LoVo (cell line): ENCODE measurements at places on chromosomes 3 and 15.

DNA sequence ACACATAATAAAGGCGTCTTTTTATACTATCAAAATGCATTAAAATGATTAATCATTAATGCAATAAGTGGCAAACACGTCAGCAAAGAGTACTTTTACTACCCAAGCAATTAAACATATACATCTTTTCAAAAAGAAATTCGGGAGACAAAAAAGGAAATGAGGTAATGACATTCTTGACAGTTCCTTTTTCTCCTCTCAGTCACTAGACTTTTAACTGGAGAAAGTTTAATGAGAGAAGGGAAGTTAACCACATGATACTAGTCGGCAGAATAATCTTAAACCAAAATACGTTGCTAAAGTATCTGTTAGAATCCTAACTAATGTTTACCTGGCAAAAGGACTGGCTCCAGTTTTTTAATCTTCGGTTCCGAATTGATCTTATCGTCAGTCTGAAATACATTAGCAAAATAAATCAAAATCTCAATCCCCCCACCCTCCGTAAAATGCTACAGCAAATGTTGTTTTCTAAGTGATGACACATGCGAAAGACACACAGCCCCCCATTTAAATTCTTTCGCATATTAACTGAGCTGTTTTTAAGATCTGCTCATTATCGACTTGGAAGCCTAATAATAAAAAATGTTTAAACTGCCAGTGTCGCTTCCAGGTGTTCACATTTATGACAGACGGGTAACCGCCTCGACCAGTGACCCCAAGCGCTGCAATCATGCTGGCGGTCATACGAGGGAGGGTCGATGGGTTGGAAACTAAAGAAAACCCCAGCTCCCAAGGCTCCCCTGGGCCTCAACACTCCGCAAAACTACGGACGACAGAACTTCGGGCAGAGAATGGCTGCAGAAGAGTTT lies 778 bp downstream of the MTMR10 start:
- peak; percentile 15 for DNase-seq

- no peak for DNase-seq
These were observed 70.1 kb downstream of the GPR160 start for GRCh38 chr3:170107941-170108340.

GRCh38 chr3:13891492-13892073 lies 11.7 kb upstream of the WNT7A start:
- peak; percentile 17 for DNase-seq

GRCh38 chr3:113454630-113455029 lies 13.3 kb upstream of the CFAP44 start:
- no peak for DNase-seq

DNA sequence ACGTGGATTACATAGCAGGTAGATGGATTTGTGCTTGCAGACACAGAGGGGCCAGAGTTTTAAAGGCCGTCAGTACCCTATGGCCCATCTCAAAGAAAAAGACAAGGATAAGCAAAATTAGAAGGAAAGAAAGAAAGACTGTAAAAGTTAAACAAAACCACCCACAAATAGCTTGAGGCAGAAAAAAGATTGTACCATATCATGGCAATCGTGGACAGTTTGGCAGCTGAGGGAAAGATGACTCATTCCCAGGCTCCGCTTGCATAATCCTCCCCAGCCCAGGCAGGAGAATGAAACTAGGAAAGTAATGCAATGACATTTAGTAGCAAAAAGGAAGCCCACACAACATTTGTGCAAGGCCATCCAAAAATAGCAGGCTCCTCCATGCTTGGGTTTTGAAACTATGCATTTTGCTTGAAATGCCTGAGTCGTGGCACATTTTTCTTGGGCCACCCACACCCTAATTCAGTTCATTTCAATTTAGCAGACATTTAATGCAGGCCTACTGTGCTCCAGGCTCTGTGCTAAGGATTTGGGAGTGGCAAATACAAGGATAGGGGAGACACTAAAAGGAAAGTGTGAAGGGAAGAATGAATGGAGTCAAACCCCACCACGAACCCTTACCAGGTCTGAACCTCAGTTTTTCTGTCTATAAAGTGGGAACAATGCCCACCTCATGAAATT lies 40.9 kb upstream of the SMAD3 start:
- peak; percentile 88 for DNase-seq

- peak; percentile 23 for DNase-seq
These were observed 69.0 kb downstream of the TIGIT start for GRCh38 chr3:114362815-114363214.

DNA sequence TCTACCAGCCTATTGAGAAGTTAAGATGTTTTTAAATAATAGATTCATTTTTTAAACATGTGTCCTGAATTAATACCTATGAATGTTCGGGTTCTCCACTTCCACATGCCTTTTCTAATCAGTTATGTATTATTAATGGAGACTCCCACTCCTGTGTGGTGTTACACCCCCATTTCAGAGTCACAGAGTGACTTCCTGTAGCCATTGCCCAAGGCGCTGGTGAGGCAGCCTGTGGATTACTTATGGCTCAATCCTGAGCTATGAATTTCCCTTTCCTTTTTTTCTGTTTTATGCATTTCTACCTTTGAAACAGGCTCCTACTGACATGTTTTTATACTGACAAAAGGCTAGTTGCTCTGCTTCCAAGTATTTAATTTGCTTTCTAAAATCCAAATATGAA lies 162.3 kb downstream of the GABRG3 start:
- DNase-seq: no peak

- peak; percentile 67 for DNase-seq
These were observed 748 bp downstream of the CCNL1 start for GRCh38 chr3:157159037-157159761.

GRCh38 chr15:36529296-36530011 lies 50.0 kb upstream of the CDIN1 start:
- no peak for DNase-seq

GRCh38 chr3:107757140-107757539 lies 234.4 kb downstream of the BBX start:
- no peak for DNase-seq

DNA sequence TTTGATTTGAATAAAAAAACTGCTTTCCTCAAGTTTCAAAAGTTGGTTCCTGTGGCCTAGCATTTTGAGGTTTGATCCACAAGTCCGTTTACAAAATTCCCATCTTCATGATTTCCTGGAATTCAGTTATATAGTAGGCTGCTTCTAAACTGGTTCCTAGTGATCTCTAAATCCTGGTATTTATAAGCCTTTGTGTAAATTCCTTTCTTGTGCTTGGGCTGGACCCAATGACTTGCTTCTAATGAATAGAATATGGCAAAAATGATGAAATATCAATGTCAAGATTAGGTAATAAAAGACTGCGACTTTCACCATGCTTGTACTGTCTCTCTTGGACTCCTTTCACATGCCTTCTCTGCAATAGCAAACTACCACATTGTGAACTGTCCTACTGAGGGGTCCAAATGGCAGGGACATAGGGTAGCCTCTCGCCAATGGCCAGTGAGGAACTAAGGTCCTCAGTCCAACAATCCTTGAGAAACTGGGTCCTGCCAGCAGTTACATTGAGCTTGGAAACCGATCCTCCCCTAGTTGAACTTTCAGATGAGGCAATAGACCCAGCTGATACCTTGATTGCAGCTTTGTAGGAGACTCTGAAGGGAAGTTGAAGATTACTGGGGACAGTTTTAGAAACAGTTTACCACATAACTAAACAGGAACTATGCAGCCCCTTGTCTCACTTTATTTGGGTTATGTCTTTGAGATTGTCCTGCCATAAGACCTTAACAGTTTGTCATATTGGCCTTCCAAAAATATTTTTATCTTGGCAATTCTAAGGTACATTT lies 303.9 kb upstream of the TBC1D5 start:
- DNase-seq: no peak

DNA sequence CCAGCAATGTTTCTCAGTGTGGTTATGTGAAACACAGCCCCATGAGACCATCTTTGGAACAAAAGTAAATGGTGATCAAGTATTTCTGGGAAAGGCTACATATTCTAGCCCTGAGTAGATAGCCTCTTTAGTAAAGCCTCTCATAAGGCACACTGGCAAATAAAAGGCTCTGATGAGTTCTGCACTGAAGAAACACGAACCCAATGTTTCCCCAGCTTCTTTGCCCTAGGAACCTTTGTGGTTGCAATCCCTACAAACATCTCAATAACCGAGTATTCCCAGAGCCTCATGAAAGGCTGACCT lies 41.8 kb downstream of the RAB6B start:
- DNase-seq: no peak

DNA sequence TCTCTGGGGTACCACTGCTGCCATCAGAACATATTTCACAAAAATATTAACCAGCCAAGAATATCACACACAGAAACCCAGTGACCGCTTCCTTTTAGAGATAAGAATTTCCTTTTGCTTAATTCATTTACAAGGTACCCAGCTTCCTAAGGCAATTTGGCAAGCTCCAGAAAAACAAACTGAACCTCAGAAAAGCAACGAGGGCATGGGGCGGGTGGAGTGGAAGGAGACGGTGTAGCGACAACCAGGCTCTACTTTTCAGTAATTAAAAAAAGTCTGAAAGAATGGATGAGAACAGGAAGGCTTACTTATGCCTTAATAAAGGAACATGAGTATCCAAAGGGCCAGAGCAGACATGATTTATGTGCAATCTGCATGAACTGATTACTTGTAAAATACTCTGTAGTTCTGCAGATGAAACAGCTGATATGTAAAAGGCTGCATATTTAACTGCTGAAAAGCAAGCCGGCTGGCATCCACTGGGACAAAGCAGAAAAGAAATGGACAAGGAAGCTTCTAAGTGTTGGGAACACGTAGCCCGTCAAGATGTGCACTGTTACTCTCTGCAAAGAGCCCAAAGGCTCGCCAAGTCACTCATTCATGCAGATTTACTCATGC lies 18.6 kb downstream of the RFTN1 start:
- no peak for DNase-seq

DNA sequence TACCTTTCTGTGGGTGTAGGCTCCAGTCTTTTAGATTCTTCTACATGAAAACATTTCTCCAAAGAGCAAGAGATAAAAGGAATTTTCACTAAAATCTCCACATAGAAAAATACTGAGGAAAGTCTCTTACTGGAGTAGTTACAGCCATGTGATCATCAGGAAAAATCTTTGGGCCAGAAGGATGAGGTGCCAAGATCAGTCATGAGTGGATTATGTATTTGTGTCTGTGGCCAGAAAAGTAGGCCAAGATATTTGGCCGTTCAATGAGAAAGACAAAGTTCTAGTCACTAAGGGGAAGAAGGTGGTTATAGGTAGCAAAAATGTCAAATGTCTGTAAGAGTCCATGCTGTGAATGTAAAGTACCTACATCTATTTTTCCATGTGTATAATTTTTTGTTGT lies 339.3 kb downstream of the NSUN3 start:
- DNase-seq: no peak

GRCh38 chr3:136437043-136437442 lies 186.9 kb downstream of the PCCB start:
- no peak for DNase-seq

DNA sequence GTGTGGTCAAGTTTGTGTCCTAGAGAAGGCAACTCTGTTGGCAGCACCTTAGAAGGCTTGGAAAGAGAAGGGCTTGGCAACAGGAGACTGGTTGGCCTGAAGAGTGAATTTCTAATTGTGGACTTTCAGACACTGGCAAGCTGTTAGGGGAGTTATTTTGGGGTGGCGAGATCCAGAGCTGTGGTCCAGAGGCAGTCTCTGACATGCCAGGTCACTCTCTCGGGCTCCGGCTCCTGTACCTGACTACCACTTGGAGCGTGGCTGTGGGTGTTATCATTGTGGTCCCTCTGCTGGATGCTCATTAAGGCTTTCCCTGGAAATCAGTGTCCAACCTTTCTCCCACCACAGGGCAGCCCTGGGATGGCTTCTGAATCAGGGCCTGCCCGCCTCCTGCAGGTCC lies 209.0 kb downstream of the SLCO3A1 start:
- no peak for DNase-seq

- DNase-seq: no peak
These were observed 43.1 kb downstream of the XXYLT1 start for GRCh38 chr3:195227871-195228270.

DNA sequence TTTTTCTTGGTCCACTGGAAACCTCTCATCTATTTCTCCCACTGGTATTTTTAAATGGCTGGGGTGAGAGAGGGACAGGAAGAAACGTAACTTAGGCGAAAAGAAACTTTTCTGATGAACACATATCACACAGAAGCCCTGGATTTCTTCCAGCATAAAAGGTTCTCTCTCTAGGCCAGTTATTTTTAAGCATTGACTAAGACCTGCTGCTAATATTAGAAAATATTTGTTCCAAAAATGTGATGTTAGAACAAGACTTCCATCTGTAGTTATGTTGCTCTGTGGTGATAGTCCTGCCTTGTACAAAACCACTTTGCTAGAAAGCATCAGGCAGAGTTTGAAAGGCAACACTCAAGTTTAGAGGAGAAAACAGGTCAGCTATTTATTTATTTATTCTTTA lies 537.7 kb downstream of the MCTP2 start:
- no peak for DNase-seq

DNA sequence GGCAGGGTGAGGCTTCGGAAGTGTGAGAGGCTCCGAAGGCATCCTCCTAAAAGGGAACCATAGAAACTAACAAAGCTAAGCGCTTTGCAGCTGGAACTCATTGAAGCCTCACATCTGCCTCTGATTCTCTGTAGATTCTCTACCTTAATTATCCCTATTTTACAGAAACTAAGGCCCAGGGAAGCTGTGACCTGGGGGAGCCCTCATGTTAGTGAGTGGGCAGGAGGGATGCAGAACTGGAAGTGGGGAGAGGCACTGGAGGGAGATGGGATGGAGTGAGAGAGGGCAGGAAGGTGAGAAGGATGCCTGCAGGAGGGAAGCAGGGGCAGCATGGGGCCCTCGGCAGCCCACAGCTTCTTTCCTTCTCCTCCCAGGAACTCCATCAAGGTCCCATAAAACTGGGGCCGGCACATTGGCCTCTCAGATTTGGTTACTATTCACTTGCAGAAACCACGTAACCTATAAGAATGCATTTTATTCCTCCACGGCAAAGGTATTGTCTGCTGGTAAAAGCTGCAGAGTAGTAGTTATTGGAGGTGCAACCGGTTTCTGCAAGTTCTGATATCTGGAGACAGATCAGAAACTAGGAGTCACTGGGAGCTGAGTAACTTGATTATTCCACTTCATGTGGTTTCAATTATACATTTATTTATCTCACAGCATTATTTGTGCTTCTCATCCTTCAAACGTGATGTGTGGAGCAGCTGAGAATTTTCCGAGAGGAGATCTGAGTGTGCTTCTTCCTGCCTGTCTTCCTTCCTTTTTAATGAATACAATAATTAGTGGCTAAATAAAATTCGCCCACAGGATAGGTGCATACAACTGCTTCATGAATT lies 24.0 kb upstream of the CHCHD6 start:
- no peak for DNase-seq

GRCh38 chr3:100354850-100355249 lies 20.3 kb downstream of the NIT2 start:
- DNase-seq: no peak

DNA sequence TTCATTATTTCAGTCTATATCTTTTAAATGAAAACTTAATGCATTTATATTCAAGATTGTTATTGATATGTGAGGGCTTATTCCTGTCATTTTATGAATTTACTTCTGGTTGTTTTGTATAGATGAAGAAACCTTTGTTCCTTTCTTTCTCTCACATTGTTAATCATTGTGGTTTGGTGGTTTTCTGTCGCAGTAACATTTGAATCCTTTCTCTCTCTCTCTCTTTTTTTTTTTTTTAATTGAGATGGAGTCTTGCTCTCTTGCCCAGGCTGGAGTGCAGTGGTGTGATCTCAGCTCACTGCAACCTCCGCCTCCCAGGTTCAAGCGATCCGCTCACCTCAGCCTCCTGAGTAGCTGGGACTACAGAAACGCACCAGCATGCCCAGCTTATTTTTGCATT lies 22.1 kb downstream of the AGBL1 start:
- no peak for DNase-seq

- DNase-seq: no peak
These were observed 45.4 kb downstream of the MAGEF1 start for GRCh38 chr3:184666442-184666841.

- DNase-seq: no peak
These were observed 40.6 kb upstream of the C3orf80 start for GRCh38 chr3:160184655-160185054.
